NCI-H1436 (cell line): ENCODE measurements at places on chromosomes 13 and 19.

DNA sequence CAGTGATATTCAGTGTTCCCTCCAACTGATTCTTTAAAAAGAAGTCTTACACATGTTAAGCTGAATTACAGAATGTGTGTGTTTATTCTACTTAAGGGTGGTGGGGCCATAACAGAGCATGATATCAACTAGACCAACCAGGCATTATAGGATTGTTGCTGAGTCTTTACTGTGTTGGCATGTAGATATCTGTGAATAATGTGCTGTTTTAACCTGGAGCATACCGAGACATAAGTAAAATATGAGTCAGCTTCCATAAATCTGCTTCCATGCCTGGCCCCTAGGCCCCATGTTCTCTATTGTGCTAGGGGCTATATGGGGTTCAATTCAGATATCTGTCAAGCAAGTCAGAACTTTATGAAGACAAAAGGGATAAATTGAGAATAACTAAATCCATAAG lies 295.7 kb downstream of the MTUS2 start:
- DNase-seq: no peak

GRCh38 chr13:31421756-31422155 lies 222.0 kb downstream of the B3GLCT start:
- no peak for DNase-seq

GRCh38 chr13:92354583-92354982 lies 872.0 kb upstream of the GPC6 start:
- DNase-seq: no peak

- peak; percentile 43 for DNase-seq
Measured at GRCh38 chr13:40096357-40096901, 441.0 kb downstream of the COG6 start.

DNA sequence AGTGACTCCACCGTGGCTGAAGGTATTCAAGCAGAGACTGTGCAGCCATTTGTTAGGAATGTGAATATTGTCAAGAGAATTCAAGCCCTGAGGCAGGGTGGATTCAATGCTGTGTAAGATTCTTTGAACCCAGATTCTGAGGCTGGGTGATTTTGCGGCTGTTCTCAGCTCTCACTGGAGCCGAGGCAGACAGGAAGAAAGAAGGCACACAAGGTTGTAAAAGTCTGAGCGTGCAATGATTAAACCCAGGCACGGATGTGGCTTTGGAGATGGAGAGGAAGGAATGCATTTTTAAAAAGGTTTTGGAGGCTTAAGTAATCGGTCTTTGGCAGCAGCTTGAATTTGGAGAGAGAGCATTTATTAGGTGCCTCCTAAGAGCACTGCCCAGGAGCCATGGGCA lies 187.9 kb downstream of the KATNAL1 start:
- no peak for DNase-seq

GRCh38 chr13:41427666-41428065 lies 29.7 kb upstream of the RGCC start:
- no peak for DNase-seq

GRCh38 chr13:79405501-79405830 lies 589 bp downstream of the RBM26 start:
- DNase-seq: no peak

- peak; percentile 53 for DNase-seq
Measured at GRCh38 chr13:93227280-93227877, 772 bp downstream of the GPC6 start.

- peak; percentile 19 for DNase-seq
Measured at GRCh38 chr19:3821857-3822364, 35.7 kb upstream of the MATK start.

DNA sequence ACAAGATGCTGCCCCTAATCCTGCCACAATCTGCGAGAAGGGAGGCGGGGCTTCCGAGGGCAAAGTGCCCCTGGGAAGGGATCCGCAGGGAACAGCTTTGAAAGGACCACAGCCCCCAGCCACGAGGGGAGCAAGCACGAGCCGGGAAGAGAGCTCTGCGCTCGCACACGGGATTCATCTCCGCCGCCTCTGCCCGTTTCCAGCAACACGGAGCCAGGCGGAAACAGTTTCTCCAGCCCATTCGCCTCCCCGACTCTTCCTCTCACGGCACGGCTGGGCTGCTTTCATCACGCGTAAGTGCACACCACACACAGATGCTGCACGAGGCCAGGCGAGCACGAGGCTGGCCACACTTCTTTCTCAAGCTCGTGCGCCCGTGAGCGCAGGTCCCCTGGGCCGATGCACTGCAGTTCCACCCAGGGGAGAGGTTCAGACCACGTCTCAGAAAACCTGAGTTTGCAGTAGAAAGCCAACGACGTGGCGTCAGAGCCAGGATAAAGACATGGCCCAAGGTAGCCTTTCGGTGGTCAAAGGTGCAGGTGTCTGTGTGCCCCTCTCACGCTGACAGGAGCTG lies 33.6 kb downstream of the NAXD start:
- DNase-seq: no peak

- no peak for DNase-seq
Measured at GRCh38 chr13:110319774-110320509, 12.9 kb downstream of the COL4A2 start.

- DNase-seq: no peak
Measured at GRCh38 chr13:98916403-98916802, 61.5 kb downstream of the DOCK9 start.
